ENCODE measurements at places on chromosomes 6 and 20.

GRCh38 chr20:5927749-5928462, 22.4 kb downstream of the TRMT6 start:
- DNase-seq, result no peak

DNA sequence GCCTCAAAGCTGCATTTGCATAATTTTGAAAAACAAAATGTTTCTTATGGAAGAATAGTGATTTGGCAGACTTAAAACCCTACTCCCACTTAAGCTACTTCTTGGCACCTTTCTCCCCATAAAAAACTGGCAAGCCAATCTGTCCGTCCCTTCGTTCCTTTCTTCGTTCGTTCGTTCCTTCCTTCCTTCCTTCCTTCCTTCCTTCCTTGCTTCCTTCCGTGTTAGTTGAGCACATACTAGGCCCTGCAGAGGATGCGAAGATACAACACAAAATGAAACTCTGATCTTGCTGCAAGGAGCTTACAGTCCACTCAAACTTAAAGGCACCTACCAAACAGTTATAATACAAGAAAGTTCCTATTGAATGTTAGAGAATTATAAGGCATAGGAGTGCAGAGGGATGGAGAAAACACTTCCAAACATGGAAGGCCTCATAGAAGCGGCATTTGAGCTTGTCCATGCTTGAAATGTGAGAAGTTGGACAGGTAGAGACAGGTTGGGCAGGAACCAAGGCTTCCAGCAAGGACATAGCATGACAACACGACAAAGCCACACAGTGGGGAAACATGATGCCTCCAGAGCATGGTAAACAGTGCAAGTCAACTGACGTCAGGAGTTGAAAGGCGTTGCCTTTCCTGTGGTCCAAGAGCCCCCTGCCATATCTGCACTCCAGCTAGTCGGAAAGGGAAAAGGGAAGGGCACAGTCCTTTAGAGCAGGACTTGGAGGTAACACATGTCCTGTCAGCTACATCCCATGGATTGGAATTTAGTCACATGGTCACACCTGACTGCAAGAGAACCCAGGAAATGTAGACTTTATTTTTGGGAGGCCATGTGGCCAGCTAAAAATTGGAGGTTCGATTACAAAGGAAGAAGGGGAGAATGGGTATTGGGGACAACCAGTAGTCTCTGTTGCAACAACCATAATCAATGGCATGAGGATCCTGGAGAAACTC, 7.0 kb downstream of the PNPLA1 start:
- DNase-seq, result no peak

GRCh38 chr6:119241111-119241465, 108.5 kb downstream of the MAN1A1 start:
- DNase-seq, result no peak

GRCh38 chr6:84411060-84411629, 183.7 kb upstream of the CEP162 start:
- DNase-seq, result no peak

- DNase-seq, result no peak
Observed at GRCh38 chr6:52994031-52994838, 849 bp downstream of the GSTA4 start.

DNA sequence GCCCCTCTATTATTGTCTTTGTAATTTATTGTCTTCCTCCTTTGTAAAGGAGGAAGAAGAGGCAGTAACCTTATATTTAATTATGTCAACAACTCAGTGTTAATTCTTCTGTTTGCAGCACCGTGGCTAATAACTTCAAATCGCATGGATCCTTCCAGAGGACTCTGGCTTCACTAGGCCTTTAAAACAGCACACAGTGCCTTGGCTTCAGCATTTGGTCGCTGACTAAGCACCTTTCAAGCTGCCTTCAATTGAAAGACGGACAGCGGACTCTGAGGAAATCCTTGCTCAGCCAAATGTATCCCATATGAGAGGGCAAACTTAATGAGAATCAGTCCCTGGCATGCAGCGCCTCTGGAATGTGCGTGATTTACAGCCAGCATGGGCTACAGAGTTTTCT, 64.2 kb downstream of the SGK1 start:
- DNase-seq, result peak; percentile 42

DNA sequence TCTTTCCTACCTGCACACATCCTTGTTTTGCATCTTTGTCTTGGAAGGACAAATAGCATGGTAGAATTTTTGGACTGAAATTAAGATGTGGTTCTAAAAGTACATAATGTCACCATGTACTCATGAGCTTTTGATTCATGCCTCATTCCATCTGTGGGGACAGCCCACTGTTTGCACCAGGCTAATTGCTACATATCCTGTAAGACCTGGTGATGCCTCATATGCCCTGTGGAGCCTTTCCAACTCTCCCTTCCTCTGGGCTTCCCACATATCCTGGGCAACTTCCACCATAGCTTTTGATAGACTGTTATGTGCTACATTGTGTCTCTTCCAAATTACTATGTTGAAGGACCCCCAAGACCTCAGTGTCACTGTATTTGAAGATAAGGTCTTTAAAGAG, 213.6 kb upstream of the PREP start:
- no peak for DNase-seq

- no peak for DNase-seq
Observed at GRCh38 chr20:34468951-34469350, 47.3 kb upstream of the DYNLRB1 start.

- DNase-seq, result peak; percentile 80
Observed at GRCh38 chr6:116973976-116974375, 96.9 kb downstream of the RFX6 start.

GRCh38 chr20:51460569-51461265, 81.8 kb downstream of the NFATC2 start:
- DNase-seq, result no peak

DNA sequence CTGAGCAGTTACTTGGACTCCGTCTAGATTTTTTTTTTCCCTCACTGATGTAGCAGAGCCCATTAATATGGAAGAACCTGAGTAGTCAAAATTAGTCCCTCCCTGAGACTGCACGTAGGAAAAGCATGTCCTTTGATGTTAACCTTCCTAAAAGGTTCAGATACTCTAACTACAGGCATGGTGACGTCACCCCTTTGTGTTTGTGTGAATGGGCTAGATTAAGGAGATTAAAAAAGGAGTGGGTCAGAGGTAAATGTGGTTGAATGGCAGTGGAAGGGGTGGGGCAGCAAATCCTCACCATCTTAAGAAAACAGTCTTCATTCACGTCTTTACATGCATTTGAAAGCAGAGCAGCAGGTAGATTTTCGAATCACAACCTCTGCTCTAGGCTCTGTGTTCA, 521.1 kb downstream of the TFAP2B start:
- DNase-seq, result no peak

DNA sequence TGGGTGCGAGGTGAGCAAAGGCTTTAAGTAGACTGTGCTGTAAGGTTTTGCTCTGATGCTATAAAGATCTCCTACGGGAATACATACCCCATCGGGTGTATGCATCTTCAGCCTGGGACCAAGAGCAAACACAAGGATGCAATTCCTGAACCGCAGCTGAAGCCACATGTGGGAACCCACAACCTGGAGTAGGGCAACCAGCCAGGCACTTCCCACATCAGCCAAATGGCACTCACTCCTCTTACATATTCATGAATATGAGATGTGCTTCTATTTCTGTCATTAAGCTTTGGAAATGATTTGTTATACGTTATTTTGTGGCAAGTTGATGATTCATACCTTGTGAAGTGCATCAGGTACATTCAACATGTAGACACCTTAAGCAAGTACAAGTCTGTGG, 619.2 kb downstream of the C6orf118 start:
- no peak for DNase-seq

DNA sequence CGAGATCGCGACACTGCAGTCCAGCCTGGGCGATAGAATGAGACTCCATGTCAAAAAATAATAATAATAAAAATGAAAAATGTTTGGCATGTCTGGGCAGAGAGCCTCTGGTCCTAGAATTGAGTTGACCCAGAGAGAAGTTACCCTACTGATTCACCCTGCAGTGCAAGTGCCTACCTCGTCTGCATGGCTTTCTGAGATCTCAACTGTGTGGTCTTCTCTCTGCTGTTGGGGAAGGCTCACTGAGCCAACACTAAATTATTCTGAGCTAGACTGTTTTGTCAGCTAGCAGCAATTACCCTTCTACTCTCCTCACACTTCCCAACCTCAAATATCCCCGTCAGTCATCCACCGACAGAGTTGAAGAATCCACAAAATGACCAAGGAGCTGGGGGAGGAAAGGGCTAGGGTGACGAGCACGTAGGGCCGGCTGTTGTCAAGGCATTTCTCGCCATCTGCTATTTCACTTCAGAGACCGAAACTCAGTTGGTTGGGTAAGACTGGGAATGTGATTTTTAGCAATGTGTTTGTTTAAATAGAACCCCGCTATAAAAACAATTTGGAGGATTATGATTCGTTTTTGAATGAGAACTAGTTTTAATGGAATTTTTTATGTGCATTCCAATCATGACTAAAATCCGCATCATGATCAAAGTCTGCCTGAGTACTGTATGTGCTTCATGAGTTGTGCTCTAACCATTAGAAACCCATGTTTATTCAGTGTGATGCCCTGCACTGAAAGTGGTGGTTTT, 9.4 kb downstream of the MAS1 start:
- no peak for DNase-seq

GRCh38 chr6:95698271-95698670, 120.9 kb downstream of the MANEA start:
- DNase-seq, result no peak

DNA sequence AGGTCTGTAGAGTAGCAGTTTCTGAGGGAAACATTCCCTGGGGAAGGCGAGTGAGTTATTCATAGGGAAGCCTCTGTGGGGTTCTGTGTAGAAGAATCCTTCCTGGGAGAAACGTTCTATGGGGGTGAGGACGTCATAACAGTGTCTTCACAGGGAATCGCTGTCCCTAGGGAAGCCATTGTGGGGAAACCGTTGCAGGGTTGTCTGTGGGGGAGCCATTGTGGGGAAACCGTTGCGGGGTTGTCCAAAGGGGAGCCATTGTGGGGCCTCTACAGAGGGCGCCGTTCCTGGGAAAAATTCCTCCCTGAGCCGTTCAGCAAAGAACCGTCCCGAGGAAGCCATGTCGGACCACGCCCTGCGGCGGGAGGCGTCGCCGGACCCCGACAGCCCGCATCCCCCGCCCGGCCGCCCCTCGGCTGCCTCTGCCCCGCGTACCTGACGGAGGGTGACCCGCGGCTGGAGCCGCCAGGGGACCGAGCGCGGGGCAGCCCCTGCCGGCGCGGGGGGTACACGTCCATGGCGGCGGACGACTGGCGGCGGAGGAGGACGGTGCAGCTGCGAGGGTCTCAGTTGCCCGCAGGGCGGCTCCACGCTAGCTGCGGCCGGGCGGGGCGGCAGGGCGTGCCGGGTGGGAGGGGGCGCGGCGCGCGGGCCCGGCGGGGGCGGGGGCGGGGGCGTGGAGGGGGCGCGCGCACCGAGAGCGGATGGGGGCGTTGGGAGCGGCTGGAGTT, at the start of gene DNAAF9:
DNAAF9 (minus strand) TSS at position 630 of the 731 bp plus-strand sequence; CDS start at position 518, 112 bp downstream.
- peak; percentile 17 for DNase-seq

DNA sequence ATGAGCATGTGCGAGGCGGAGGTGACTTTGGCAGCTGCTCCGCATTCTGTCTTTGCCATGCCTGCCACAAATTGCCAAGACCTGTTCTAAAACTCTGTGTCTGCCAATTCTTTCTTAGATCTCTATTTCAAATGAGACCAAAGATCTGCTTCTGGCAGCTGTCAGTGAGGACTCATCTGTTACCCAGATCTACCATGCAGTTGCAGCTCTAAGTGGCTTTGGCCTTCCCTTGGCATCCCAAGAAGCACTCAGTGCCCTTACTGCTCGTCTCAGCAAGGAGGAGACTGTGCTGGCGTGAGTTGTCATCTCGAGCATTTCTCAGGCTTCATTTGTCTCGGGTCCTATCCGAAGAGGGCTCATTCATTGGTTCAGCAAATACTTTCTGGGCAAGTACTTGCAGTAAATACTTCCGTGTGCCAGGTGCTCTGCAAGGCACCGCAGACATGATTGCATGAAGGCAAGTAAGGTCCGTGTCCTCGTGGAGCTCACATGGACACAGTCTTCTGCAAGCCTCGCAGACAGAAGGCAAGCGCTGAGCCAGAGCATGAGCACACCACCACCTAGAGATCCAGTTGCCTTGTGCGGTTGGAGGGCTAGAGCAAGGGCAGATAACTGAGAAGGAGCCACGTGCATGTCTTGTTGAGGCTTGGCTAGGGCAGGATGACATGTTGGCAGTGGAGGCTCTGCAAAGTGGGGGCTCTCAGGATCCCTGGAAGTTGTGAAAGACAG, 19.7 kb upstream of the MROH8 start:
- DNase-seq, result peak; percentile 41

DNA sequence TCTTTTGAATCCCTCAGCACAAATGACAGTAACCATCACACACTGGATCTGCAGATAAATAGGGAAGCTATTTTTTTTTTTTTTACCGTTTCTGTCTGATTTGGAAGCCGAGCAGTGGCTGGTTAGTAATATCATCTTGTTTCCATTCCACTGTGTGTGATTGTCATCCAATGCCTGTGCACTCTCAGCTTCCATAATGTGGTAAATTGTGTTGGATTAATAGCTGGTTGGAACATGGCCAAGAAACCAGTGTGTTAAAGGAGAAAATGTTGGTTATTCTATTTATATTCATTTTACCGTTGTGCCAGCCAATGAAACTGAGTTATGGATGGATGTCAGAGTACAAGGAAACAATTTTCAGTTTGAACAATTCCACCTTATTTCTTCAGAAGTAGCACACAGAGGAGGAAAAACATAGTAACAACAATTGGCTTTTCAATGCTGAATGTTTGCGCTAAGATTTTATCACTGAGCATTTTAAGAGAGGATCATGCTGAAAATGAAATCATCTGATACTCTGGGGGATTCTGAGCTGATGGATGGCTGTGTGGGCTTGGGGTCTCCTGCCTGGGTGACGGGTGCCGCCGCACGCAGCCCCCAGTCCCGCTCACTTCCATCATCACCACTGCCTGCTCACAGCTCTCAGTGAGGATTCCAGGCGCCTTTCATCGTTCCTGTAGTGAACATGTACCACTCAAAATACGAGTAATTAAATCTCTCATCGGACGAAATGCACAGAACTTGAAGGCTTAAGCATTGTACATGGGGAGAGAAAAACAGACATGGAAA, 40.7 kb upstream of the EXOC2 start:
- no peak for DNase-seq

GRCh38 chr6:28769626-28770402, 154.0 kb downstream of the TRIM27 start:
- no peak for DNase-seq

DNA sequence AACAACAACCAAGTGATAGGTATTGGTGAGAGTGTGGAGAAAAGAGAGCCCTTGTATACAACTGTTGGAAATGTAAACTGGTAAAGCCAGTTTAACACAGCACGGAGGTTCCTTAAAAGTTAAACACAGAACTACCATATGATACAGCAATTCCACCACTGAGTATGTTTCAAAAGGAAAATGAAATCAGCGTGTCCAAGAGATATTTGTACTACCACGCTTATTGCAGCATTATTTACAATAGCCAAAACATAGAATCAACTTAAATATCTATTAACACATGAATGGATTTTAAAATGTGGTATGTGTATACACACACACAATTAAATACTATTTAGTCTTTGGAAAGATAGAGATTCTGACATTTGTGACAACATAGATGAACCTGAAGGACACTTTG, 1.1 kb downstream of the PTCHD4 start:
- DNase-seq, result no peak

DNA sequence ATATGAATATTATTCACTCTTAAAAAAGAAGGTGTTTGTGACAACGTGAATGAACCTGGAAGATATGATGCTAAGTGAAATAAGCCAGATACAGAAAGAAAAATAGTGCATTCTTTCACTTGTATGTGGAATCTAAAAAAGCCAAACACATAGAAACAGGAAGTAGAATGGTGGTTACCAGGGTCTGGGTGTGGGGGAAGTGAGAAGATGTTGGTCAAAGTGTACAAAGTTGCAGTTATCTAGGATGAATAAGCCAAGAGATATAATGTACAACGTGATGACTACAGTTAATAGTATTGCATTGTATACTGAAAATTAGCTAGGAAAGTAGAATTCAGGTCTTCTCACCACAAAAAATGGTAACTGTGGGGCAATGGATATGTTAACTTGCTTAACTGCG, 151.1 kb upstream of the HCRTR2 start:
- DNase-seq, result no peak

All from gastrocnemius medialis (tissue), 4 donors.